EL (cell line): ENCODE measurements at places on chromosomes 5 and 9.
A peak's percentile ranks its signal among the peaks of the same experiment; 100 is the strongest.

DNA sequence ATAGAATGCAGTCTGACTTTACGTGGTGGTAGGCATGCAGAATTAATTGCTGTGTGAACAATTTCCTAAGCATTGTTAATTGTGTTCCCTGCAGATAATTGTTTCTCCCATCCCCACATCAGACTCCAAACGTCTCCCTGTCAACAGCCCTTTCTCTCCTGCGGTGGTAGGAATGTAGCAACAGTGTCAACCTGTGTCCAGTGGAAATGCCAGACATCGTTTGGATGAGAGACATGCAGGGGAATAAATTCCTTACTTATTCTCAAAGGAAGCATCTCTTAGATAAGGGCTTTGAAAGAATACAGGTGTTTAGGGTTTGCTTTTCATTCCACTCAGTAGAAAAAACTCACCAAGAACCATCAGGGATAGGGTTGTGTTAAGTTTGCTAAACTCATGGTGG, 245.3 kb upstream of the WWC1 start:
- DNase-seq = no peak

GRCh38 chr9:76677481-76678055, 86.7 kb upstream of the PCA3 start:
- DNase-seq = peak; percentile 55

DNA sequence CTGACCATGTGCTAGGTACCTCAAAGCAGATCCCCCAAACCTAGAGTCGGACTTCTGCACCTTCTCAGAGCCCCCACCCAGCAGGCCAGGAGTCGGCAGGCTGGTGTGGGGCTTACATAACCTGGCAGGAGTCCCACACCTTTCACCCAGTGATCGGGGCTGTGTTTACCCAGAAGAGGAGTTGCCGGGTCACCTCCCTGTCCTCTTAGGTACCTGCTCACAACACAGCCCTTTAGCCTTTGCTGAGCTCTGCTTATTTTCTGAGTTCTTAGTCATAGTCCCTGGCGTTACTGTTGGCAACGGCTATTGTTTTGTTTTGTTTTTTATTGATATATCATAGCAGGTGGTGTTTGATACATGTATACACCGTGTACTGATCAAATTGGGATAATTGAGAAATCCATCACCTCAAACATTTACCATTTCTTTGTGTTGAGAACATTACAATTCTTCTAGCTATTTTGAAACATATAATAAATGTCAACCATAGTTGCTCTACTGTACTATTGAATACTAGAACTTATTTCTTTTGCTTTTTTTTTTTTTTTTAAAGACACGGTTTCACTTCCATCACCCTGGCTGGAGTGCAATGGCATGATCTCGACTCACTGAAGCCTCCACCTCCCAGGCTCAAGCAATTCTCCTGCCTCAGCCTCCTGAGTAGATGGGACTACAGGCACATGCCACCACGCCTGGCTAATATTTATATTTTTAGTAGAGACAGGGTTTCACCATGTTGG, 10.4 kb upstream of the EEIG1 start:
- DNase-seq = no peak

GRCh38 chr5:117690612-117691011, 1116.0 kb upstream of the SEMA6A start:
- DNase-seq = no peak

DNA sequence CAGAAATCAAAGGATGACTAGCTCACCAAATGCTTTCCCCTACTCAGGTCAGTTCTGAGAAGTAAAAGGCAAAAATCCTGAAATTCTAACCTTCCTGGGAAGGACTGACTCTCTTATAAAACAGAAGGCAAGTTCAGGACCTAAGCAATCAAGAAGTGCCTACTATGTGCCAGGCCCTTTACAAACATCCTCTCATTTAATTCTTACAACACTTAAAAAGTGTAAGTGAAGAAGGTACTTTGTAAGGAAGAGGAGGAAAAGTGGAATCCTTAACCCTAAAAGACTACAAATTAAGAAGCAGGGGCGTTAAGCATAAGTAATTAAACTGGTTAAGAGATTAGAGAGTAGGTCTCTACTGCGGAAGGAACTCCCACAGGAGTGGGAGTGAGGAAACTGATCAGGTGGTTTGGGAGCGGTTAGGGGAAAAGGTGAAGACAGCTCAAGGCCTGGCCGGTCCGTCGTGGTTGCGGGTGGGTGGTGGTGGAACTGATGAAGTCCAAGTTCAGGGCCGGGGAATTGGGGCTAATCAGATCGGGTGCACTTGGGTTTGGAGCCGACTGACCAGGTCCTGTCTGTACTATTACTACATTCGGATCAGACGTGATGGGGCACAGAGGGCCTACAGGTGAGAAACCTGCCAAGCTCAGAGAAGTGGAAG, 839 bp downstream of the MED27 start:
- peak; percentile 4 for DNase-seq

DNA sequence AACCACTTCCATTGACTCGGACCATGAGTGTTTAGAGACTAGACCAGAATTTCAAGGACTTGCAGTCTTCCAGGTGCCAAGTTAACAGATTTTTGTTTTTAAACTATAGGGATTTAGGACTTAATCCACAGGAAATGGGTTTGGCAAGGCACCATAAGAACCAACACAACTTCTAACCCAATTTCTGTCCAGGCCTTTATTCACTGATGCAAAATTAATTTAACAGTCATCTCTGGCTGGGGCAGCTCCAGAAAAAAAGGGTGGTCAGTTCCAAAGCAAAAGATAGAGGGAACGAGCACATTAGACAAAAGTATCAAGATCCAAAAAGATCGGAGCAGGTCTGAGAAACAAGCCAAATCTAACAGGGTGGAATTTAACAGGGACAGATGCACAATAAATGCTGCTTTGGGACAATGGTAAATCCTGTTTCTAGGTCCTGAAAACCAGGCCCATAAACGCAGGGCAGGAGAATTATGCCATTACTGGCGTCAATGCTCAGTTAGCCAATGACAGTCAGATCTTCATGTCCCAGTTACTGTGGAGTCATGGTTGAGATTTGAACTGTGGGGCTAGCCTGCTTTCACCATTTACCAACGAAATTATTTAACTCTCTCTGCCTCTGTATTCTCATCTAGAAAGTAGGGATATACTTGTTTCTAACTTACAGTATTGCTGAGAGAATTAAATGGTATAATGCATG, 590.8 kb upstream of the BRINP1 start:
- no peak for DNase-seq

DNA sequence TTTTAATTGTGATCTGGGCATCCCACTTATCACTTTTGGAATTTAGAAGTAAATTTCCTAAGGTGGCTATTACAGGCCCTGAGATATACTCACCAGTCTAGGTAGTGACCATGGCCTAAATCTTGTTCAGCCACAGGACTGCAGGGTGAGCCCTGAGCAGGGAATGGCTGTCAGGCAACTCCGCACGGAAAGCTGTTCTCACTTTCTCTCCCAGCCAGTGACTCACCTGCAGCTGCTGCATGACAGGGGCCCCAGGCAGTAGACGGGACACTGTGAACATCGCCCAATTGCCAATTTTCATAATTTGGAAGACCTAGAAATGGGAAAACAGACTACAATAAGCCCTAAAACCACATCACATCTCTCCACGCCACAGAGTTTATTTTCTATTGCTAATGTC, 69.6 kb upstream of the TAF1L start:
- DNase-seq = peak; percentile 48

DNA sequence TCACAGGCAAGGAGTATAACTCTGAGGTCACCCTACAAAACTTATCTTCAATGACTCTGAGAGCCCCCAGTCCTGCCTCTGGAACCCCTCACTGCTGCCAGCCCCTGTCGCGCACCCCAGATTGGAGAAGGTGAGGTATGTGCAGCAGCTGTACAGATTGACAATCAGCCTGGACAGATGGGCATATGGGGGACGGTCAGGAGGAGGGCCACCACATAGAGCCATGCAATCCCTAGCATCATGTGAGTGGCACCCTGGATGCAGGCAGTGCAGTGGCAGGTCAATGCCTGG, 90.1 kb downstream of the LMX1B start:
- DNase-seq = no peak

GRCh38 chr5:150113047-150113744, 26.8 kb upstream of the CSF1R start:
- DNase-seq = no peak

- DNase-seq = no peak
Measured at GRCh38 chr9:105027084-105027483, 99.1 kb upstream of the ABCA1 start.

DNA sequence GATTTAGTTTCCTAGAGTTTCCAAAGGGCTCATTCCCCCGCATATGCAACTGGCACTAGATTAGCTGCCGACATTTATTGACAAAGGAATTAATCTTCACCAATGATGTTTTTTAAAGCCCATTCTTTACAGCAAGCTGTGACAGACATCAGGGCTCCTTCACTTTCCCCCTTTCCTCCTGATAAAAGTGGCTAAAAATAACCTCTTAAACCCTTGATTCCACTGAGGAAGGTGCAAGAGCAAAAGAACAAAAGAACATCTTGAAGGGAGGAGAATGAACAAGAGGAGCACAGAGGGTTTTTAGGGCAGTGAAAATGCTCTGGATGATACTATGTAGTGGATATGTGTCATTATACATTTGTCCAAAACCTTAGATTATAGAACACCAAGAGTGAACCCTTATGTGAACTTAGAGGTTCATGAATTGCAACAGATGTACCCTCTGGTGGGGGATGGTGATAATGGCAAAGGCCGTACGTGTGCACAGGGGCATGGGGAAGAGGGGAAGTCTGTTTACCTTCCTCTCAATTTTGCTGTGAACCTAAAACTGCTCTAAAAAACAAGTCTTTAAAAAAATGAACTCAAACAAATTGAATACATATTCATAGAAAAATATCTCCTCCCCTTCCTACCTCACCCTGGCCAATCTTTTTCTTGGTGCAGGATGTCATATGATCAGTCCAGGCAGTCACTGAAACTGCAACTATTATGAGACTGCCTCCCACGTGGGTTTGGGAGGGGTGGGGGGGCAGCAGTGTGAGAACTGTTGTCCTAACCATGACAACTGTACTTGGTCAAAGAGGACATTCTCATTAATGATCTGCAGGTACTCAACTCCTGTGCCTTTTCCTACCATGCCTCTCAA, 83.0 kb downstream of the MARCHF3 start:
- DNase-seq = no peak

DNA sequence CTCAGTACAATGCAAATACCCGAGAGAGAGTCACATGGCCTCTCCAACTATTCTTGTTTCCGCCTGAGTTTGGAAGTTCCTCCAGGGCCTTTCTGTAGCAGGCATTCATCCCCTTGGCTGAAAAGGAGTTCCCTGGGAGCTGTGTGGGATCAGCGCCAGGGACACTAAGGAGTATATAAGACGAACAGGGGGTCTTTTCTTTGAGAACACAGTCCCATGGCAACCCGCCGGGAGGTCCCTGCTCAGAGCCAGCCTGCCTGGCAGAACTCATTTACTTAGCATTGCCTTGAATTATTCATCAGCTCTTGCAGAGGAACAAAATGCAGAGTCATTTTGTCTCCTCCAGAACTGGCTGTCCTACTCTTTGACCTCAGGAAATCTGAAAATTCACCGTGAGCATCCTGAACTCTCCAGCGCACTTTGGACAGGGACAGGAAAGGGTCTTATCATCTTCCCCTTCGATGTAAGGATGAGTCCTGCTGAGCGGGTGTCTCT, 120.4 kb upstream of the OSMR start:
- no peak for DNase-seq

- DNase-seq = no peak
Measured at GRCh38 chr9:124312290-124313265, 54.8 kb downstream of the NEK6 start.

- no peak for DNase-seq
Measured at GRCh38 chr9:120331913-120332312, 248.1 kb downstream of the CDK5RAP2 start.

DNA sequence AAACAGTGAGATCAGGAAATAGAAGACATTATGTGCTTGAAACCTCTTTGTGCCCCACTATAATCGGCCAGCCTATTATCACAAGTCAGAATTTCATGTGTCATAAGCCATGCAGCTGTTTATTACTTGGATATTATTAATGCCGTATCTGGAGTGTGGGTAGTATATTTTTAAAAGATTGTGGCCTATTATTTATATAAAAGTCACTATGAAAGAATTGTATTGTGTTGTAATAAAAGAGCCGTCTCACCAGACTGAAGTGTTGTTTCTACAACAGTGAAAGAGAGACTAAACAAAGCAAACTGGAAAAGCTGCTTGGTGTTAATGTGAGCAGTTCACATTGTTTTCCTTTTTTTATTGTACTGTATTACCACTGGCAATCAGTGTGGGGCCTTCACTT, 449.1 kb downstream of the PSAT1 start:
- no peak for DNase-seq

- peak; percentile 99 for DNase-seq
Measured at GRCh38 chr9:124659099-124659659, 111.9 kb downstream of the NR6A1 start.

GRCh38 chr9:129868872-129869486, 33.7 kb downstream of the USP20 start:
- DNase-seq = no peak

DNA sequence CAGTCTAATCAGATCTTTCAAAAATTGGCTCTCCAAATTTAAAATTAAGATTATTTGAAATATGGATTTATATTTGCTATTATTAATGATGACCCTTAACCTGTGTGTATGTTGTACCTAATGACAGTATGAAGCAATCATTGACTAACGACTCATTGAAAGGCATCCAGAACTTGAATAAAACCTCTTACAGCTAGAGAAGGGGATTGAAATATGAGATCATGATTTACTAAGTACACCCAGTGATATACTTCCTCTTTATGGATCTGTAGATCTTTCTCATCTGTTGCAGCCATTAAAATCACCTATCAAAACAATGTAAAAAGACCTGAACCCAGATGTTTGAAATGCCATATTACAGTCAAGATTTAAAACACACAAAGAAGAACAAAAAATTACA, 126.5 kb downstream of the RPS23 start:
- peak; percentile 15 for DNase-seq

- peak; percentile 93 for DNase-seq
Measured at GRCh38 chr5:34923694-34924461, 5.5 kb upstream of the DNAJC21 start.

- DNase-seq = peak; percentile 43
Measured at GRCh38 chr5:171419688-171420430, 412 bp downstream of the FGF18 start.

GRCh38 chr9:105103776-105104175, 140.7 kb upstream of the SLC44A1 start:
- peak; percentile 34 for DNase-seq

DNA sequence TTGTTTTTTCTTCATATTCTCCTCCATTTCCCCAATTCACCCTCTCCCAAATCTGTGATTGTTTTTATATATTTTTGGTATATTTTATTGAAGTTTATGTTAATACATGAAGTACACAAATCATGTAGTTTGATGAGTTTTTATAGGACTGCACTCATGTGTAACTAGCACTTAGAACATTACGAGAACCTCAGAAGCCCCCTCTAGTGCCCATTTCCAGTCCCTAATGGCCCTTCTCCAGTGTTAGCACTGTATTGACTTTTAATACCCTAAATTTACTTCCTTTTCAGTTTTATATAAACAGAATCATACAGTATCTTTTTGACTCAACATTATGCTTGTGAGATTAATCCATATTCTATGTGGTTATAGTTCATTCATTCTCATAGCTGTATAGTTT, 18.5 kb upstream of the FKTN start:
- peak; percentile 4 for DNase-seq

GRCh38 chr9:110095776-110096175, 112.2 kb downstream of the C9orf152 start:
- peak; percentile 58 for DNase-seq
